ENCODE measurements at places on chromosomes 6 and 20.

- DNase-seq: no peak
Measured at GRCh38 chr6:1290086-1290485, 21.8 kb upstream of the FOXQ1 start.

GRCh38 chr20:8133310-8133768, 1.3 kb downstream of the PLCB1 start:
- DNase-seq: no peak

DNA sequence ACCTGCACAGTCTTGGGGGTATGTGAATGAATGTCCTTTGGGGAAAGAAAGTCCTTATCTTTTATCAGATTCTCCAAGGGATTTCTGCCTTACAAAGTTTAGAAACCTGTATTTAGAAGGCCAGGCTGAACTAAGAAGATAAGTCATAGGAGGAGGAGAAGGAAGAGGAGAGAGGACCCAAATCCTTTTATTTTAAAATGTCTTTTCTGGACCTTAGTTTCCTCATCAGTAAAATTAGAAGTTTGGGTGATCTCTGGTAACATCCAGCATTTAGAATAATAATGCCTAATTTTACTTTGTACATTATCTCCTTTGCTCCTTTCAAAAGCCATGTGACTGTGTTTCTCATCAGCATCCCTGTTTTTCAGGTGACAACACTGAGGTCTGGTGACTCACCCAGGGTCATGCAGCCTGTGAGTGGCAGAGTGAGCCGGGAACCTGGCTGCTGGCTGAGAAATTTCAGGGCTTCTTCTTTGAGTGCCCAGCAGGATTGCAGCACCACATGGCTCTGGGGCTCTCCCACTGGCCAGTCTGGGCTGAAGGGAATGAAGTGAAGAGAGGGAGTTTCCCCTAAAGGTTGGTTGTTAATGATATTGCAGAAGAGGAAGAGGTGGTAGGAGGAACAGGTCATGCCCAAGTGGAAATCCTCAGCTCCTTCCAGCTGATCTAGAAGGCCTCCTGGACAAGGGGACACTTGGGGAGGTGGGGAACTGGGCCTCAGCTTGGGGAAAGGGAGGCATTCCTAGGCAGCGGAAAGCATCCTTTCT, 34.0 kb downstream of the VEGFA start:
- peak; percentile 50 for DNase-seq

DNA sequence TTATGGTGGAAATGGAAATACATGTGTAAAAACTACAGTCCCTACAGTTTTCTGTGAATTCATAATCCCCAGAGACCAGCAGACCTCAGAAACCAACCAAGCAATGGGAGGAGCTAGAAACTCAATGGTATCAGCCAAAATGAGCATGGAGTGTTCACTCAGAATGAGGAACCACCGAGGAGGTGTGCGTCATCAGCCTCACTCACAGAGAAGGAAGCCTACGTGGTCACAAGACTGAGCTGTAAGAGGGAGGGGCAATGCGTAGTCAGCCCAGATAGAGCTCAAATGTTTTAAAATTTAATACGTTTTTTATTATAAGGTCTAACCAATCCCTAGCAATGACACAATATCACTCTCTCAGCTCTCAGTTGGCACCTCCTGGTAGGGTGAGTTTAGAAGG, 17.4 kb downstream of the MYLK4 start:
- peak; percentile 45 for DNase-seq

DNA sequence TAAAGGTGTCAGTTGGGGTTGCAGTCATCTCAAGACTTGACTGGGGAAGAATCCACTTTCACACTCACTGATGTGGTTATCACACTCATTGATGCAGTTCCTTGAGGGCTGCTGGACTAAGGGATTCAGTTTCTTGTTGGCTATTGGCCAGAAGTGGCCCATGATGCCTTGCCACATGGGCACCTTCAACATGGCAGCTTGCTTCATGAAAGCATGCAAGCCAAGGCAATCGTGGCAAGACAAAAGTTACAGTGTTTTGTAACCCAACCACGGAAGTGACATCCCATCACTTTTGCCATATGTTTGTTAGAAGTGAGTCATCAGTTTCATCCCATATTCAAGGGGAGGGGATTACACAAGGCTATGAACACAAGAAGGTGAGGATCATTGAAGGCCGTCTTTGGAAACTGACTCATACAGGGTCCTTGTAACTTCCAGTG, 3.8 kb upstream of the RANBP9 start:
- no peak for DNase-seq

GRCh38 chr20:19734811-19735210, 23.2 kb upstream of the RIN2 start:
- no peak for DNase-seq

DNA sequence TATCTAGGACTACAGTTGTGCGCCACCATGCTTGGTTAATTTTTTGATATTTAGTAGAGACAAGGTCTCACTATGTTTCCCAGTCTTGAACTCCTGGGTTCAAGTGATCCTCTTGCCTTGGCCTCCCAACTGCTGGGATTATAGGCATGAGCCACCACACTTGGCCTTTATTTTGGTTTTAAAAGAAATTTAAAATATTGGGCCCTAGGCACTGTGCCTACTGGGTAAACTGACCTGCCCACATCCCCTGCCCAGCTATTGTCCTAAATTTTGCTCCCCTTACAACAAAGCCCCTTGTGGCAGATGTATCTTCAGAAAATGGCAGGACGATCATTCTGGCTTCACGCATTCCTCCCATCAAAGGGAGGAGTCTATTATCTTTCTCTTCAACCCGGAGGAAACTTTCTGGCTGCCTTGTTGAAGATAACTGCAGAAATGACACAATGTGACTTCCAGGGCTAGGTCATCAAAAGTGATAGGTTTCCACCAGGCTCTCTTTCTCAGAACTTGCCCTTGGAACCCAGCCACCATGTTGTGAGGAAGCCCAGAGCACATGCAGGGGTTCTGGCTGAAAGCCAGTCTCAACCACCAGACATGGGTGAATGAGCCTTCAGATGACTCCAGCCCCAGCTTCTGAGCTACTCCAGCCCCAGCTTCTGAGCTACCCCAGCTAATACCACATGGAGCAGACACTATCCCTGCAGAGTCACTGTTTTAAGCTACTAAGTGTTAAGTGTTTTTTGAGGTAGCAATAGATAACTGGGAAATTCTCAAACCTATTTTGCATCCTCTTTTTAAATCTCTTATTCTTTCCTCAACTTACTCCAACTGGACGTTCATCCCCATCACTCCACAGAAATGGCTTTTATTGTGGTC, 4.6 kb upstream of the GUCA1B start:
- DNase-seq: no peak

GRCh38 chr6:82006027-82006738, 241.4 kb downstream of the IBTK start:
- no peak for DNase-seq

DNA sequence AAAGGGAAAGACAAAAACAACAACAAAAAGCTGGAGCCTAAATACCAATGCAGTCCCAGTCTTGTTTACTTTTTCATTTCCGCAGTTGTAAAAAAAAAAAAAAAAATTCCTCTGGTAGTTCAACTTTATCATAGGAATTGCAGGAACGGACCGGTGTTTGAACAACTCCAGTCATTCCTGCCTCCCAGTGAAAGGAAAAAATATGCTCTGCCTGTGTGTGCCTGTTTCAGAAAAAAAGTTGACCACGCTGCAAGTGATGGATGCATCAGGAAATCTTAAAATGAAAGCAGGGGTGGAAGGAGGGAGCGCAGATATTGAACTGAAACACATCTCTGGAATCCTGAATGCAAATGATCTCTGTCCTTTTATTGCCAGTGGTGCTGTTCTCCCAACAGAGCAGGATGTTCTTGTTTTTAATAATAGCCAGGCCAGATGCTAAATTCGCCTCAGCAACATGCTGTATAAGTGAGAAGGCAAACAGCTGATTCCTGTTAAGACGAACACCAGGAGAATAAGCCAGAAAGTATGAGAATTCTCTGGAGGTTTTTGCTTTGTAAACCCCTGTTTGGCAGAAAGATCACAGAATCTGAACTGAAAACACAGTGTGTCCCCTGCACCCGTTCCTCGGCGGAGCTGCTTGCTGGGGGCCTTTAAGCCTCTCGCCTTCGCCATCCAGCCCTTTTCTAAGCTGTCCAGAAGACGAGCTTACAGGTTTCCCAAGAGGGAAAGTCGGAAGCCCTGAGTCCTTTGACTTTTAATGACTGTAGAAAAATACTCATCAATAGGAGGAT, 178.4 kb upstream of the SUPT3H start:
- DNase-seq: no peak

DNA sequence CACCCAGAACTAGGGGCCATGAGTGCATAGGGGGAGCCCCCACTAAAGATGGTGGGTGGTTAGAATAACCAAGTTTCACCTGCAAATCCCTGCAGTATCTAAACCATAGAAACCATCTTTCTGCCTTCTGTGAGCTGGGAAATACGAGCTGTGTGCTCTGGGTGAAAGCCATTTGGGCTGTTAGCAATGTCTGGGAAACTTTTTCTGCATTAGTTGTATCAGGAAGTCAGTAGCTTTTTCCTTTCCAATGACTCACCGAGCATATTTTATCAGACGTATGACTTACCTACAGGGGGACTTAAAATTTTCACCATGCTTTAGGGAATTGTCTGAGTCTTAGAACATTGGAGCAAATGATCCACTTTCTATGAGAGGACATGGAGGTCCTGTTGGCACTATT, 584.0 kb downstream of the QKI start:
- DNase-seq: no peak

- no peak for DNase-seq
Measured at GRCh38 chr6:30497714-30498113, 8.4 kb downstream of the HLA-E start.

- no peak for DNase-seq
Measured at GRCh38 chr20:19531446-19531845, 226.6 kb upstream of the RIN2 start.

- no peak for DNase-seq
Measured at GRCh38 chr6:23137611-23138010, 568.2 kb downstream of the HDGFL1 start.

DNA sequence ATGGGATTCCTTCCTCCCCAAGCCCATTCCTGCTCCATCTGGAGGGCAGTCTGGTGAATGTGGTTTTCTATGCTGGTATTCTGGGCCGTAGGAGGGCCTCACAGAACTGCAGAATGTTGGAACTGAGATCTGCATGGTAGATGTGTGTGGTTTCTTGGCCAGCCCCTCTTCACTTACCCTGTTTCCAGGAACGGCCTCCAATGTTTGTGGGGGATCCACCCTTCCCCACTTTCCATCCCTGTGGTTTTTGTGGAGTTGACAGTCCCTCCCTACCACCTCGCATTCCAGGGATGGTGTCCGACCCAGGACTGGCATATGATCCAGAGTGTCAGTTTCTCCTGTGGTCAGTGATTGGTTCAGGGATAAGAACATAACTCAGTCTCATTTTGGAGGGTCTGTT, 26.7 kb upstream of the TMEM14A start:
- no peak for DNase-seq

DNA sequence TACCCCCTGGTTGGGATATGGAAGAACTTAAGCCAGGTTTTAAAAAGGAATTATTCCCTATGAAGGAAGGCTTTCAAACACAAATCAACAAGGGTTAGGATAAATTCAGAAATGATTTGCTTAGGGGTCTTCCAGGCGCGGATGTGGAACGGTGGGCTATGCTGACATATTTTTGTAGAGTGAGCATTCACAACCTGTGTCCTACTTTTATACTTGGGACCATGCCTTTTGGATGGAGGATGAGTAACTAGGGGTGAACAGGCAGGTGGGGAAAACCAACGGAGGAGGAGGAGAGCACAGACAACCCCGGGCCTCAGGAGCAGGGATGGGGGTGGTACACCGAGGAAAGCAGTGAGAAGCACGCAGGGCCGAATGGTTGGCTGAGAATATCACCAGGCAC, 5.9 kb downstream of the MYLK4 start:
- no peak for DNase-seq

All from CD4-positive, alpha-beta T cell treated with Interferon alpha-2 for 1 hour (primary cell).